Stimulated activated CD4-positive, alpha-beta T cell treated with anti-CD3 and anti-CD28 coated beads, Interleukin-15, amount 100 ng/mL, for 1 hour (primary cell): ENCODE measurements at places on chromosomes 3 and 15.

GRCh38 chr3:2099779-2100191 lies 1.1 kb downstream of the CNTN4 start:
- no peak for DNase-seq

DNA sequence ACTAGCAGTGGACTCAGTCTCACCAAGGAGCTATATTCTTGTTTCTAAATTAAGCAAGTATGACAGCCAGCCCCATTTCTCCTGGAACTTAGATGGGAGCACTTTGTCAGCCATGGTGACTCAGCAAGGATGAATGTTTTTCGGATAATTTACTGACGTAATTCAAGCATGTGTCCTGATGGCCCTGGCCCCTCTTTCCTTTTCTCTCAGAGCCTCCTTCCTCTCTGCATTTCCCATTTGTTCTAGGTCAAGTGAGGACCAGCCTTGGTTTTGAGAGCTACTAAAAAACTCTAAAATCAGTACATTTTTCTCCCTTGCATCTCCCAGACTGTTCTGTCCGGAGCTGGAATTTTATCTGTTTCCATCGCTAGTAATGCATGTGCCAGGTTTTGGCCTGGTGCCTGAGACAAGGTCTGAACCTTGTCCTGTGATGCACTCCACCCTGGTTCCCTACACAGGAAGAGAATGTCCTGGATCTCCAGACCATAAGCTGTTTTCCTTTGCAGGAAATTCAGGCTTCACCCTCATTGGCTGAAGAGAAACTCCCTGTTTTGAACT lies 256.6 kb upstream of the ROPN1 start:
- DNase-seq = no peak

DNA sequence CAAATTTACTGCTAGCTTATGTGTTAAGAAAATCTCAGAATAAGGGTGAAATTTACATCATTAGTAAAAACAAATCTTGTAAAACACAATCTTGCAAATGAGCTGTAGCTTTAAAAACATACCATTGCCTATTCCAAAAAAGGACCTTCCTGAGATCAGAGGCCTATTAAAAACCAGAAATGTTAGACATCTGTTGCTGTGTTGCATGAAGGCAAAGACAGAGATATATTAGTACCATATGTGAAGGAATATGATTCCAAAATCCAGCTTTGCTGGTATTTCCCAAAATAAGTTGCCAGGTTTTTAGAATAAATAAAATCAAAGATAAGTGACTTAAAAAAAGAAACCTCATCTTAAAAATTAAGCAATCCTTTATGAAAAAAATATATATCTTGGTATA lies 504.1 kb upstream of the CDIN1 start:
- no peak for DNase-seq

DNA sequence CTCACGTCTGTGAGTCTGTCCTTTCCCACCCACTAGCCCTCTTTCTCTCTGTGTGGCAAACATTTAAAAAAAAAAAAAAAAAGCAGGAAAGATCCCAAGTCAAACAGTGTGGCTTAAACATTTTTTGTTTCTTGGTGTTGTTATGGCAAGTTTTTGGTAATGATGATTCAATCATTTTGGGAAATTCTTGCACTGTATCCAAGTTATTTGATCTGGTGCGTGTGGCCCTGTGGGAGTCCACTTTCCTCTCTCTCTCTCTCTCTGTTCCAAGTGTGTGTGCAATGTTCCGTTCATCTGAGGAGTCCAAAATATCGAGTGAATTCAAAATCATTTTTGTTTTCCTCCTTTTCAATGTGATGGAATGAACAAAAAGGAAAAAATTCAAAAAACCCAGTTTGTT lies 97.7 kb downstream of the GAP43 start:
- DNase-seq = no peak

- DNase-seq = no peak
Observed at GRCh38 chr15:85636351-85636750, 158.4 kb downstream of the KLHL25 start.

- DNase-seq = no peak
Observed at GRCh38 chr3:31668242-31668641, 135.5 kb downstream of the STT3B start.

DNA sequence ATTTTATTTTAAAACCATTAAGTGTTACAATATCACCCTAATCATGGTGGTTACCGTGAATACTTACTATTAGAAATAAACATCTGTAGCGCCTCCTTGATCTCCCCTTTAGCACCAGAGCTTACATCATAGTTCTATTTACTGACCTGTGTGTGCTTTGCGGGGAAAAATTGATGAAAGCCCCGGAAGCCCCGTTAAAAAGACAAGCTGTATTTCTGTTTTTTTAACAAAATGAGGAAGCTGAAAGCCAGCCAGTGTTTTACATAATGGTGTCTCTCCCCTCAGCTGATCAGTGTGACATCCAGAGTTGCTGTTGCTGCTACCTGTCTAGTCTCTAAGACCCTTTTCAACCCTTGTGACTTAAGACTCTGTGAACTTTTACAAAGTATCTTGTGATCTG lies 100.8 kb downstream of the OPA1 start:
- DNase-seq = no peak

- no peak for DNase-seq
Observed at GRCh38 chr15:66502491-66502890, 2.2 kb downstream of the RPL4 start.

DNA sequence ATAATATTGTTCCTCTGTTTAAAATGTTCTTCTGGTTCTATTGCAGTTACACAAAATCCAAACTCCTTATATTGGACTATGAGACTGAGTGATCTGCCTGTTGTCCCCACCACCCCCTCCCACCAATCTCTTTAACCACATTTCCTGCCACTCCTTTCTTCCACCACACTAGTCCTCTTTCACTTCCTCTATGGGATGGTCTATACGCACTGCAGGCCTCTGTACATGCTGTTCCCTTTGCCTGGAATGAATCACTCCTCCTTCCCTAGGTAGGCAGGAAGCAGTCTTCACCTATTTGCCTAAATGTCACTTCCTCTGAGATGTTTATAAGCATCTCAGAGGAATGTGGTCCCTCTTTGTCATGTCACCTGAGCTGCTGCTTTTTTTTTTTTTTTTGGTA lies 4.0 kb downstream of the MAP2K1 start:
- no peak for DNase-seq

- DNase-seq = no peak
Observed at GRCh38 chr3:23461069-23461468, 257.9 kb downstream of the UBE2E2 start.

DNA sequence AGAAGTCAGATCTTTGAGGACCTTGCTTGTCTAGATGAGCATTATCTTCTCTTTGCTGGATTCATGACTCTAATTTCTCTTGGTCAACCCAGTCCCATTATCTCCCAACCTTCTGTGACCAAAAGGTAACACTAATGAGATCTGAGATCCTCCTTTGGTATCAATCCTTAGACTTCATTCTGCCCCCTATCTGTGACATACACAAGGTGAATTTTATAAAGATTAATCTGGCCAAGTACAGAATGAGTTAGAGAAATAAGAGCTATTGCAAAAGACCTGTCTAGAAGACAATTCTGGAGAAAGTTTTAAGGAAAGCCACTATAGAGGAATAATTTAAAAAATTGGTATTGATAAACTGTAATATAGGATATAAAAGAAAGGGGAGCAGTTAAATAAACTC lies 113.8 kb upstream of the KCNMB2 start:
- DNase-seq = no peak

- DNase-seq = no peak
Observed at GRCh38 chr15:53539878-53540277, 219.6 kb downstream of the WDR72 start.

- no peak for DNase-seq
Observed at GRCh38 chr3:137249311-137249940, 291.6 kb downstream of the IL20RB start.

DNA sequence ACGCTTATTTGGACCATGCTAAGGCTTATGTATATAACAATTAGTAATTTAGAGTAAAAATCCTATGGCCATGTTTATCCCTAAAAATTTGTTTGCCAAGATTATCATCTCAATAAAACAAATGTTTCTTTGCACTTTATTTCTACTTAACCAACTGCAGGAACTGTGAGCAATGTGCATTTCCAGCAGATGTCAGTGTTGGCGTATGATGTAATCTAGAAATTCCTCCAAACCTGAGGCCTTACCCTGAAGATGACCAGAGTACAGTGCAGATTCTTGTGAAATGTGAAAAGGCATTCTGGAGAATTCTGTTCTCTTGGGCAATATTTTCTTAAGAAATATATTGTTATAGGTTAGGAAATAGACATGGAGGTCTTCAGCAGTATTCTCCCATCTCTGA lies 205.9 kb downstream of the MBNL1 start:
- DNase-seq = no peak

DNA sequence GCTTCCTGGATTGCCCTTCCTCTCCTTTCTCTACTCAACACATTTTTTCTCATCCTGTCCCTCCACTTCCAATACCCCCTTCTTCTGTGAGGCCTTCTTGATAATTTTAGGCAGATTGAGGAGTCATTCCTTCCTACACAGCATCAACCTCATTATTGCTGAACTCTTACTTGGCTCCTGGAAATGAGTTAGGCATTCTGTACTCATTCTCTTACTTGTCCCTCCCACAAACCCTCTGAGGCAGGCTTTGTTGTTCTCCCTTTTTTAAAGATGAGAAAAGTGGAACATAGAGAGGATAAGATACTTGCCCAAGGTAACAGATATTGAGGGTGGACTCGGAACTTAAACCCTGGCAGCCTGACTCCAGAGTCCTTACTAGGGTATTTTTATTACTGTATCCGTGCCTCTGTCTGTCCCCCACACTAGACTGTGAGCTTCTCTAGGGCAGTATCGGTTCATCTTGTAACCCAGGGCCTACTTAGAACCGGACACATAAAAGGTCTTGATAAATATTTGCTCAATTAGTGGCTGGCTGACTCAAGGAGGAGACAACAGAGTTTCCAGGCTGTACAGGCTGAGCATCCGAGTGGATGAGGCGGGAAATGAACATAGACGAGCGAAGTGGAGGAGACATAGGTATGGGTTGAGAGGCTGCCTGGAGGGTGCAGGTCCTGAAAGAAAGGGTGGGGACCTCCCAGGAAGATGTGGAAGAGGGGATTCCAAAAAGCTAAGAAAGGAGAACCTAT lies 148.7 kb upstream of the ATP2B2 start:
- no peak for DNase-seq

DNA sequence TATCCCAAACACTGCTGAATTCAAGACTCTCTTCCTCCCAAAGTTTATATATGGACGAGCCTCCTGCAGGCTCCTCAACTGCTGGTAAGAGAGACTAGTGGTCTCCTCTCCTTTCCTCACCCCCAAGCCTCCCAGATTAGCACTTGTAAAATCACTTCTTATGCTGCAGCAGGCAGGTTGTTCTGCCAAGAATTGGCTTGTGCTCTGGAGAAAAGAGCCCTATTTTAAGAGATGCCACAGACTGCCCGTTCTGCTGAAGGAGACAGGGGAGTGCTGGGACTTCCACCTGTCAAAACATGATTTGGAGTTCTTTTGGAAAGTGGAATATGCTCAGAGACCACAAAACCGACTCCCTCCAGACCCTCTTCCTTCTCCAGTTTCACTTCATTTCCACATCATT lies 230.9 kb upstream of the EIF1B start:
- DNase-seq = no peak

DNA sequence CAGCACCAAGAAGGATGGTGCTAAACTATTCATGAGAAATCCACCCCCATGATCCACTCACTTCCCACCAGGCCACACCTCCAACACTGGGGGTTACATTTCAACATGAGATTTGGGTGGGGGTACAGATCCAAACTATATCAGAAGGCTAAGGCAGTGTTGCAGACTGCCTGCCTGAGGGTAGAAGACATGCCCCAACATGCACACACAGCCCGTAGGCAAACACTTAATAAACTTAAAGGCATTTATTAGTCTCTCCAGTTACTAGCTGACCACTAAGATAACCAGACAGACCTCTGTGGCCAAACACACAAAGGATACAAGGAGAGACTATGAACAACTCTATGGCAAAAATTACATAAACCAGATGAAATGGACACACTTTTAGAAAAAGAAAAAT lies 10.2 kb downstream of the FAM162A start:
- DNase-seq = no peak

DNA sequence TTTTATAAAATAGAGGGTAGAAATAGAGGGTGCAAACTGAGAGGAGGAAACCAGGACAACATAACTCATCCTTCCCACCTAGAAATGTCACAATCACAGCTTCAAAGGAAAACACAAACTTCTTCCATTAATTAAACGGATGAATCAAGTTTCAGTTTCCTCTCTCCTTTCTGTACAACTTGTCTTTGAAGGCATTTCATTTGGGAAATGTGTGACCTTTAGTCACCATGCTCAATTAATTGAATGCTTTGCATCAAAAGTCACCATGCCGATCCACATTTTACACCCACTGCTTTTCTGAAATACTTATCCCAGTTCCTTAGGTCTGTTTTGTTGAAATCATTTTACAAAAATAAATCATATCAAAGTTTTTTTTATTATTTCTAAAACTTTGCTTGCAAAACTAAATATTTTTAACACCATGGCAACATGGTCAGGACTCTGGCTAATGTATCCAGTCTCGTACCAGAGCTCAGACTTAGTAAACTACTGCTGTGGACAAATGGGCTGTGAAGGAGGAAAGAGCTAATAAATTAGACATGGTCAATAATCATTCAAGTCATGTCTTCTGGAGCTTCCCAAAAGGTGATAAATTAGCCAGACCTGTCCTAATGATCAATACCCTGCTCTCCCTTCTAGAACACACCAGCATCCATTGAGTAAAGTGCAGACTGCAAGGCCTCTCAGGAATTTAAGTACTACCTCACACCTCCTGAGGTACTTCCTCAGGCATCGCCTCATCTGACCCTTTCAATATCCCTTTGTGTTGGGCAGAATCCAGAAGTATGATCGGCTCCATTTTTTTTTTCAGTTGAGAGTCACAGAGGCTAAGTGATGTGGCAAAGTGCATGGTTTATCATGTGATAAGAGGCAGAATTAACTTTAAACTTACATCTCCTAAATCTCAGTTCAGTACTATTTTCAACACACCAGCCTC lies 161.3 kb downstream of the GREM1 start:
- no peak for DNase-seq

DNA sequence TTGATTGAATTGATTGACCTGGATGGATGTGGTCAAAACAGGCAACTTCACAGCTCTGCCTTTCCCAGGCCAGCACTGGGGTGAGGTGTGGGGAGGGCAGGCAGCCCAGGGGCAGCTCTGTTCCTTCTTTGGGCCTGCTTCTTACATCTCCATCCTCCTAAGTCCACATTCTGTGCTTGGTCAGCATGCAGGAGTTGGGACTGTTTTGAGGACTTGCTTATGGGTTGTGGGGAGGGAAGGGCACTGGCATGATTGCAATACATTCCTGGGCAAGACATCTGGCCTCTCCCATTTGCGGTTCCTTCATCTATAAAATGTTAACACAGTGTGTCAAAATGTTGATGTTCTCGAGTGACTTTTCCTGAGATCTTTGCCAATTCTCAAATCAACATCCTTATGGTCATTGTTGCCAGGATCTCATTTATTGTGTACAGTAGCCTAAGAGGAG lies 84.1 kb downstream of the ST6GAL1 start:
- DNase-seq = no peak
